ENCODE measurements at places on chromosomes 5 and 9.

- DNase-seq = no peak
Observed at GRCh38 chr9:131616983-131617604, 71.8 kb downstream of the PRRT1B start.

DNA sequence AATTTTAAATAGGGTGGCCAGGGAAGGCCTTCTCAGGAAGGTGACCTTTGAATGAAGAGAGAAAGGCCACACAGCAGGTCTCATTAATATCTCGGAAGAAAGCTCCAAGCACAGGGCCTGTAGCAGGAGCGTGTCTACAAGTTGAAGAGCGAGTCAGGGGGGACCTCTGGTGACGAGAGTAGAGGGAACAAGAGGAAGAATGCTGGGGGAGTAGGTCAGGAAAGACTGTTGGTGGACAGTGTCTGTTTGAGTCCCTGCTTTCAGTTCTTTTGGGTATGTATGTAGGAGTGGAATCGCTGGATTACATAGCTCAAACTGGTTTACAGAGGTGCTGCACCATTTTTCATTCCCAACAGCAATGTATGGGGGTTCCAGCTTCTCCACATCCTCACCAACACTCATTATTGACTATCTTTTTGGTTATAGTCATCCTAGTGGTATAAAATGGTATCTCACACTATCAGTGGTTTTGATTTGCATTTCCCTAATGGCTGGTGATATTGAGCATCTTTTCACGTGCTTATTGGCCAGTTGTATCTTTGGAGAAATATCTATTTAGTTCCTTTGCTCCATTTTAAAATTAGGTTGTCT is 55.8 kb downstream of the NUP214 start:
- DNase-seq = no peak

DNA sequence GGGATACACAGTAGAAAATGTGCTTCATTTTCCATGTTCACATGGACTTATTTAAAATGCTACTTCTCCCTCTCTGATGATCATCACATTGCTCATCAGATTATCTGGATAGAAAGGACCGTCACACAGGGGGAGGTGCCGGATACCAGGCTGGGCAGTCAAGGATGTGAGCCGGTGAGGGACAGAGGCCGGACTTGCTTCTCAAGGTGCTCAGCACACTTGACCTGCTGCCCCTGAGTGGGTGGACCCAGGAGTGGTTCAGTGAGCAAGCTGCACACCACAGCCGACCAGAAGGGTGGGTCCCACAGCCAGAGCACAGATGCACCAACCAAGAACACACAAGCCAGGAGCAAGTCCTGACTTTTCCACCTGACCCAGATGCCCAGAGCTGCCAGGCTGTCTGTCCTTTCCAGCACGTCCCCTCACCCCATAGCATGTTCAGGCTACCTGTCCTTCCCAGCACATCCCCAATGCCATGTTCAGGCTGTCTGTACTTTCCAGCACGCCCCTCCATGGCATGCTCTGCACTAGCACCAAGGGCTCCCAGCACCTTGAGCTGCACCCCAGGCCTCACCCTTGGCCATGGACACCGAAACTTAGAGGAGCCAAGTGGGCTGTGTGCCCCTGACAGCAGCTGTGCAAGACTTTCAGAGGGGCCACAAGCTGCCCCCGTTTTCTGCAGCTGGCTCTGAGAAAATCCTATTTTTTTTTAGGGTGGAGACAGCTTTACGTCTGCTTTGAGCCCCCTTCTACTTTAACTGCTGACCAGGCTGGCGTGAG is 77.8 kb downstream of the SECISBP2 start:
- DNase-seq = no peak

DNA sequence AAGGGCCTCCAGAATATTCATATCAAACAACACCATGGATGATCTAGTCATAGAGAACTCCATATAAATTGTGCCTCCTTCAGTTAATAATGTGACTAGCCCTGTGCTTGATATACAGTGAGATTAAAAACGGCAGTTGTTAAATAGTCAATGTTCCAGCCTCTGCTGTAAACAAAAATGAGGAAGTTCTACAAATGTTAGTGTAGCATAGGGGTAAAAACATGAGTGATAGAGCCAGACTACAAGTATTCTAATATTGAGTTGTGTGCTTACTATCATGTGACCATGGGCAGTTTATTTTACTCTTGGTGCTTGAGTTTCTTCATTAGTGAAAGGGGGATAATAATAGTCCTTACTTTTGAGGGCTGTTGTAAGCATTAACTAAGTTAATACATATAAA is 43.3 kb upstream of the SLCO6A1 start:
- no peak for DNase-seq

GRCh38 chr5:122151640-122152039 is 22.3 kb downstream of the ZNF474 start:
- no peak for DNase-seq

GRCh38 chr5:15282611-15283010 is 217.4 kb upstream of the FBXL7 start:
- DNase-seq = no peak

GRCh38 chr5:97167435-97167834 is 15.6 kb downstream of the RIOK2 start:
- DNase-seq = peak; percentile 15

- no peak for DNase-seq
Observed at GRCh38 chr5:125559296-125559695, 812.9 kb upstream of the ZNF608 start.

DNA sequence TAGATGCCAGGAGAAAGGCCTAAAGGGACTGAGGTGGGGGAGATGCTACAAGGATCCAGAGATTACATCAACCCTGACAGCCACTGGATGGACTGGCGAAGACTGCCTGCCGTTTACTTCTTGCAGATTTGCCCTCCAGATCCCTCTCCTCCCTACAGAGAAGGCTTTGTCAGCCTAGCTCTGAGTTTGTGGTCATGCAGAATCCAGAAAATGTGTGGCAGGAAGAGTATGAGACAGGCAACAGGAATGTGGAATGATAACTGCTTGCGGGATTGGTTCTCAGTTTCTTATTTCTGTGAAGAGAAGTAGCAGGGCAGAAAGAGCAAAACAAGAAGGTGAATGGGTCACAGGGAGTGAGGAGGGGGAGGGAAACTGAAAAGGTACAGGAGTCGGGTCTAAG is 129.6 kb downstream of the TLE1 start:
- no peak for DNase-seq

DNA sequence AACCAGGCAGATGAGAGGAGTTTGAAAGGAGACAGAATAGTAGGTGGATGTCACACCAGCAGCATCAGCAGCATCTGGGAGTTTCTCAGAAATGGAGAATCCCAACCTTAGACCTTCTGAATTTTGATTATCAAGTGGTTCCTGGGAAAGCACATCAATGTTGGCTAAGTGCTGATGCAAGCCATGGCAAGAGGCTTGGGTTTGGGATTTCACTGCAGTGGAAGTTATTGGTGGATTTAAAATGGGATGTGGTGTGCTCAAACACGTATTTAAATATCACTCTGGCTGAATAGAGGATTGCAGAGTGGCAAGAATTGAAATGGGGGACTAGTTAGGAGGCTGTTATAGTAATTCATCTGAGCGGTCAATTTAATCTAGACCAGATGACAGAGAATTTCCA is 387.8 kb upstream of the WWC1 start:
- no peak for DNase-seq
